ENCODE measurements at places on chromosomes 5 and 9. TPM values are rescaled to one million over a fixed set of nuclear protein-coding genes. Genes with fewer than 3 reads are reported as not detected.

- H3K27me3 ChIP-seq: peaks cover 66% of the 10 kb centered on the region
- H3K4me3 ChIP-seq: no peak overlapping the region
- no peak for DNase-seq
- H3K27ac ChIP-seq: peak overlapping the region; percentile 52
- H3K4me1 ChIP-seq: peaks cover 6% of the 10 kb centered on the region
- H3K36me3 ChIP-seq: no peaks in the 10 kb centered on the region
Observed at GRCh38 chr9:96029722-96030530, 154.4 kb downstream of the ERCC6L2 start.

Gene CD72
- total RNA-seq: 4.2 TPM

DNA sequence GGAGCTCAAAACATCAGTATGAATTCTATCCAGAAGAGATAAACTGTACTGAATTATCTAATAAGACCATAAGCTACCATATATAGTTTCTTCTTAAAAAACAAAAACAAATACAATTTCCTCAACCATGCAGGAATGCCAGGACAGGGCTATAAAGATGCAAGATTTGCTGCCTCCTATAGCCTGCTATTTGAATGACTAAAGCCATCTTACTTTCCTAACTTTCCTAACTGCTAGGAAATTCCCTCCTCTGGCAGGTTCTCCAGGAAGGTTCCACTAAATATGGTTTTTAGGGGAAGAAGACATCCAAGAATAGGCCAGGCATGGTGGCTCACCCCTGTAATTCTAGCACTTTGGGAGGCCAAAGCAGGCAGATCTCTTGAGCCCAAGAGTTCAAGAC lies 15.1 kb downstream of the KIF27 start:
- no peak overlapping the region for H3K27ac ChIP-seq
- no peak for DNase-seq
- no peaks in the 10 kb centered on the region for H3K4me1 ChIP-seq
- H3K36me3 ChIP-seq: peaks cover 15% of the 10 kb centered on the region
- H3K4me3 ChIP-seq: no peak overlapping the region
- H3K27me3 ChIP-seq: no peaks in the 10 kb centered on the region

Gene HCN1
- total RNA-seq: 0.14 TPM

DNA sequence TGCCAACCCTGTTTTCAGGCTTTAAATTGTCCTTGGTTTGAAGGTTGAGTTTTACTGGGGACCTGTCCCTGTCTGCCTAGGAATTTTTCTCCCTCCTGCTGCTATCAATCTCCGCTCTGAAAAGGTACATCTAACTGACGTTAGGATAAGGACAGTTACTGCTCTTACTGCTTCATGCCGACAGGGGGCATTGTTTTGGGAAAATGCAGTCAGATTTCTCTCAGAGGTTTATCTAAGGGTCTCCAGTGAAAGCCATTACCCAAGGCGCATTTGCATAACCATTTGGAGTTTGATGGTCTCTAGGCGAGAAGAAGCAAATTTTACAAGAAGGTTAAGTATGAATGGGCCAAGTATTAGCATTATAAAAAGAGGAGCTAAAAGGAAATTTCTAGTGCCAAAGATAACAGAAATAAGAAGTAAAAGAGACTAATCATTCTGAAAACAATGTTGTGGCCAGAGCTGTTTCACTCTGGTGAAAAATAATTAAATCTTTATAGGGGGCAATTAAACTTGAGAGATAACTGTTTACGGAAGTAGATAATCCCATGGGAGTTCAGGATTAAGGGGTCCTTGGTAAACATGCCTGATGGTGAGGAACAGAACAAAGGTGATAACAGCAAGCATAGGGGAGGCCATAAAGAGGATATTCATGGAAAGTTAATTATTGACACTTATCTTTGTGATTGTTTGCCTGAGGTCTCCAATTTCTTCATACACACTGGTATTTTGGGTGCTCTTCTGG lies 605.0 kb downstream of the MTRR start:
- no peak overlapping the region for H3K27ac ChIP-seq
- H3K27me3 ChIP-seq: no peaks in the 10 kb centered on the region
- DNase-seq: no peak
- no peak overlapping the region for H3K4me3 ChIP-seq
- H3K36me3 ChIP-seq: peaks cover 11% of the 10 kb centered on the region

DNA sequence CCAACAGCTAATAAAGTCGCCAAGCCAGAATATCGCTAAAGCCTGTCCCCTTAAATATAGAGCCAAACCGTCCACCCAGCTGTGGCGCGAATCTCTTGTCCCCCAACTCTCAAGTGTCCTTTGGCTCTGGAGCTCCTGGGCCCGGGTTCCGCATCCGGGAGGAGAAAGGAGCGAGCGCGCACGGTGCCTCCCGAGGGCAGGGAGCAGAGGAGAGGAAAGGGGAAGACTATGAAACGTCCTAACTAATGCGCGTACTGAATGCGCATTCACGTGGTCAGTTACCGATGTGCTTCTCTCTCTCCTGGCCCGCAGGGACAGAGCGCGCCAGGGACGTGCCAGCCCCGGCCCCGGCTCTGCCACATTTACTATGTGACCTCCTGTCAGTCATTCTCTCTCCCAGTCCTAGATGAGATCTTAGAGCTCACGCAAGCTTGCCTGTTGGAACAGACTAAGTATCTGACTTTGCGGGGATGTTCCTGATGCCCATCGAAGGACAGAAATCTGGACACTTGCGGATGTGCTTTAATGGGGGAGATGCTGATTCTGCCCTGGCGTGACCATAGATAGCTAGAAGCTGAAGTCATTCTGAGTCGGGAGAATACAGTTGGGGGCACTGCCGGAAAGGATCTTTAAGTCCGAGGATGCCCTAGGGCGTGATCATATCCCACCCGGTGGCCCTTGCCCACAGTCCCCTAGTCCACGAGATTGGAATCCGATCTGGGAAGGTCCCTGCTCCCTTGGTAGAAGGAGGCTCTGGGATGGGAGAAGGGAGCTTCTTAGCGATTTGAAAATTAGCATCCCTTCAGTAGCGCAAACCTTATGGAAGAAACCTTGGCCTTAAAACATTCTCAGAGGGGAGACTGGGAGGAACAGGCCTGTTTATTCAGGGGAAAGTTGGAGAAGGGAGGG lies 5.7 kb upstream of the EBF1 start:
- peak overlapping the region; percentile 59 for H3K4me3 ChIP-seq
- H3K4me1 ChIP-seq: peaks cover 20% of the 10 kb centered on the region
- peaks cover 79% of the 10 kb centered on the region for H3K27me3 ChIP-seq
- no peak for DNase-seq
- H3K36me3 ChIP-seq: no peaks in the 10 kb centered on the region

DNA sequence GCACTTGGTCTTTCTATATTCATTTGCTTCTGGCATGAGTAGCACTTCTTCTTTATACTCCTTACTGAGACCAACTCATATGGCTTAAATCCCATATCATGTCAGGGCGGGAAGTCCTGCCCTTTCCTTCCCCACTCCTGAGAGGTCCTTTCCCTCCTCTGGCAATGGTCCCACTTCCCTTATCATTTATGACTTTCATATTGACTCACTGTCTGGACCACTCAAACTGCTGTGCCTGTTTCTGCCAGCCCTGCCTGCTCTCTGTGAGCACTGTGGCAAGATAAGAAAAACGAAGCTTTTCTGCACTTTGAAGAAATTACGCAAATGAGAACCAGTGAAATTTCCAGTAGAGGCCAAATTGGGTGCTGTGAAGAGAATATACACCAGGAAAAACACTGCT lies 58.1 kb downstream of the ZNF474 start:
- no peak overlapping the region for H3K27ac ChIP-seq
- H3K4me1 ChIP-seq: no peaks in the 10 kb centered on the region
- peaks cover 10% of the 10 kb centered on the region for H3K27me3 ChIP-seq
- H3K4me3 ChIP-seq: no peak overlapping the region
- DNase-seq: no peak

Gene C5orf52
- total RNA-seq: not detected

DNA sequence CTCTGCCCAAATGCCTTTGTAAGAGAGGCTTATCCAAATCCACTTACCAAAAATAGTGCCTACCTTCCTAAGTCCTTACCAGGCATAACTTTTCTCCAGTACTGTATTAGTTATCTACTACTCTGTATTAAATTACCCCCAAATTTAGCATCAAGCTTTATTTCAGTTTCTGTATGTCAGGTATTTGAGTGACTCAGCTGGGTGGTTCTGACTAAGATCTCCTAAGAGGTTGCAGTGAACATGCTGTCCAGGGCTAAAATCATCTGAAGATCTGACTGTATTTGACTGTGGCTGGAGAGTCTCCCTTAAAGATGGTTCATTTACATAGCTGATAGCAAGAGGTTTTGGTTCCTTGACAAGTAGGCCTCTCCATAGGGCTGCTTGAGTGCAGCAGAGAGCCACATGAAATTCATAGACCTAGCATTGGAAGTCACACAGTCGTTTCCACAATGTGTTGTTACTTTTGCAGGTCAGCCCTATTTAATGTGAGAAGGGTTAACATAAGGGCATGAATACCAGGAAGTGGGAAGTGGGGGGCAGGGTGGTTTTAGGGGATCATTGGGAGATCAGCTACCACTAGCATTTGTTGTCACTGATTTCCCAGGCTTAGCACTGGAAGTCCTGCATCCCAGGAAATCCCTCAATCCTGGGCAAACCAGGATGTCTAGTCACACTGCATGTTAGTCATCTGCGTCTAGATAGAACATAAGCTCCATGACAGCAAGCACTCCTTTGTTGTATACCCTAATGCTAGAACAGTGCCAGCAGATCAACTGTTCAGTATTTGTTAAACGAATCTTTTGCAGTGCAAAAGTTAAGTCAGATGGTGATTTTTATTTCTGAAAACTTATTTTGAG lies 2.0 kb upstream of the ZNF622 start:
- no peak for DNase-seq
- H3K4me3 ChIP-seq: peak overlapping the region; percentile 99
- H3K36me3 ChIP-seq: peaks cover 4% of the 10 kb centered on the region
- no peaks in the 10 kb centered on the region for H3K27me3 ChIP-seq
- H3K4me1 ChIP-seq: peaks cover 45% of the 10 kb centered on the region

DNA sequence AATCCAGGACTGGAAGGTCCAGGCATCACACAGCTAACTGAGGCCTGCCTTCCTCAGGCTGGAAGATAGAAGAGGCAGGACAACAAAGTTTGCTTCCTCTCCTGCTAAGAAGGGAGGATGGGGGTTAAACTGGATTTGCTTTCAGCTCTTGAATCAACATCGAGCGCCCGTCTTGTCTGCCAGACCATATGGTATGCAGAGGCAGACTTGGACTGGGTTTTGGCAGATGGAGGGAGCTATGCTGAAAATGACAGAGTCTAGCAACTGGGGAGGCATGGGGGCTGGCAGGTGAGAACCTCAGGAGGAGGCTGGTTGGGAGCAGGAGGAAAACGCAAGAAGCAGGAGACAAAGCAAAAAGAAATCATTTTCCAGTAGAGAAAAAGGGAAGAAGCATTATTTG lies 289.5 kb upstream of the IL12B start:
- H3K27me3 ChIP-seq: peaks cover 9% of the 10 kb centered on the region
- DNase-seq: no peak
- no peak overlapping the region for H3K27ac ChIP-seq
- H3K4me1 ChIP-seq: peaks cover 2% of the 10 kb centered on the region
- H3K36me3 ChIP-seq: peaks cover 1% of the 10 kb centered on the region

- no peaks in the 10 kb centered on the region for H3K27me3 ChIP-seq
- H3K27ac ChIP-seq: peak overlapping the region; percentile 54
- peaks cover 17% of the 10 kb centered on the region for H3K4me1 ChIP-seq
- H3K4me3 ChIP-seq: no peak overlapping the region
- DNase-seq: no peak
Observed at GRCh38 chr5:107979291-107979690, 308.6 kb upstream of the EFNA5 start.

GRCh38 chr9:105483618-105484017 lies 35.8 kb downstream of the FSD1L start:
- no peak overlapping the region for H3K4me3 ChIP-seq
- DNase-seq: no peak
- H3K4me1 ChIP-seq: no peaks in the 10 kb centered on the region
- no peak overlapping the region for H3K27ac ChIP-seq

- H3K4me3 ChIP-seq: no peak overlapping the region
- no peak overlapping the region for H3K27ac ChIP-seq
- H3K4me1 ChIP-seq: peaks cover 15% of the 10 kb centered on the region
- H3K27me3 ChIP-seq: no peaks in the 10 kb centered on the region
- H3K36me3 ChIP-seq: no peaks in the 10 kb centered on the region
- no peak for DNase-seq
Observed at GRCh38 chr9:114791736-114792135, 14.1 kb downstream of the TNFSF15 start.

DNA sequence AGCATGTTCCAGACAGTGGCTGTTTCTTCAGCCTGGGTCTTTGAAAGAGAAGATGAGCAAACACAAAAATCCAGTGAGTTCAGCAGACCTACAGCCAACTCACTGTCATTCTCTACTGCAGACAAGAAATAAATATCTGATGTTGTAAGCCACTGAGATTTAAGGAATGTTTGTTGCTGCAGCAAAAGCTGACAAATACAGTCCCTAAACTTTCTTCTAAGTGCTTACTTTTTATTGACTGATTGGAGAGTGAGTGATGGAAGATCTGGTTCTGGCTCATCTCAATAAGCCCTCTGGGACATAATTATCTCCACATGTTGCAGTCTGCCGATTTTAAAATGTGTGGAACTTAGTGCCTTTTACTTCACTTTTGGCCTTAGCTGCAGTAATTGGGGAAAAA lies 69.9 kb upstream of the LMNB1 start:
- no peak for DNase-seq
- no peak overlapping the region for H3K4me3 ChIP-seq
- H3K27ac ChIP-seq: no peak overlapping the region
- H3K36me3 ChIP-seq: no peaks in the 10 kb centered on the region
- H3K4me1 ChIP-seq: no peaks in the 10 kb centered on the region

DNA sequence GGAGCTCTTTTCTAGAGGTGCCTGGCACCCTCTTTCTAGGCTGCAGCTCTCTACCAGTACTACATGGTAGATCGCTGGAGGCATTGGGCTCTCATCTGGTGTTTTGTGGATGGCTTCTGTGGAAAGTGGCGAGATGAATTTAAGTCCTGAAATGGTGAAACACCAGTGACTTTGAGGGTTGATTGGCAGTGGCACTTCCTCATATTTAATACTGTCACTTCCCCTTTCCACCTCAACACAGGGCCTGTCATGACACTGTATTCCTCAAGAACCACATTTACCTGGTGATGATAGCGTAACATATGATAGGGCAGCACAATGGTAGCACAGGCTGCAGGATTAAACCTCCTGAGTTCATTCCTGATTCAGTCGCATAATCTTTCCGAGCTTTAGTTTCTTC lies 132.1 kb downstream of the KDM4C start:
- no peak for DNase-seq
- peaks cover 7% of the 10 kb centered on the region for H3K4me1 ChIP-seq
- peaks cover 11% of the 10 kb centered on the region for H3K36me3 ChIP-seq
- H3K27ac ChIP-seq: no peak overlapping the region
- H3K4me3 ChIP-seq: no peak overlapping the region

DNA sequence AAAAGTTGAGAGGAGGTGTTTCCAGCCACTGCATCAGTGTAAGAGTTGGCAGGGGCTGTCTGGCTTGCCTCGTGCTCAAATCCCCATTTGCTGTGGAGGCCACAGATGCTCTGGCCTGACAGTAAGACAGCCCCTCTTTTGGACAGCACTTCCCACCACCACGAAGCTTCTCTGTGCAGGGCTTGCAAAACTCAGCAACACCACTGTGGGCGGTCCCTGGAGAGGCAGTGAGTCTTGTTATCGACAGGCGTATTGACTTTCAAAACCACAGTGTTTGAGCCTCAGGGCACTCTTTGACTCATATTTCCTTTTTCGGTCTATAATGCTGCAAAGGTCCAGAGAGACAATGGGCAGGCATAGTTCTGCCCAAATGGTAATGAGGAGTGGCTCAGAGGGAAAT lies 539.5 kb downstream of the EBF1 start:
- peak overlapping the region; percentile 12 for H3K27ac ChIP-seq
- no peak overlapping the region for H3K4me3 ChIP-seq
- no peak for DNase-seq
- peaks cover 7% of the 10 kb centered on the region for H3K27me3 ChIP-seq
- H3K4me1 ChIP-seq: peaks cover 4% of the 10 kb centered on the region

- H3K4me3 ChIP-seq: no peak overlapping the region
- DNase-seq: no peak
- H3K27me3 ChIP-seq: no peaks in the 10 kb centered on the region
- H3K4me1 ChIP-seq: no peaks in the 10 kb centered on the region
Observed at GRCh38 chr5:71483355-71483754, 27.9 kb downstream of the BDP1 start.

All from progenitor cell of endocrine pancreas (in vitro differentiated cells).